KBM-7 (cell line): ENCODE measurements at places on chromosomes 4 and X.

DNA sequence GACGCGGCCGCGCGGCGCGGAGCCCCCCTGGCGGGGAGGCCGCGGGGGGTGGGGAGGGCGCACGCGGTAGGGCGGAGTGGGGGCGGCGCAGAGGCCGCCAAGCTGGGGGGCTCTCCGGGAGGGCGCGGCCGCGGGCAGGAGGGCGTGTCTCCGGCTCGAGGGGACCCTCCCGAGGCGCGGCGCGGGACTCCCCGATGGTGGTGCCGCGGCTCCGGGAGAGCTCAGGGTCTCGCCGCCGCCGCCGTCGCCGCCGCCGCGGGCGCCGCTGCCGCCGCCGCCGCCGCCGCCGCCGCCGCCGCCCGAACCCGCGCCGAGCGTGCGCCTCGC, 165 bp upstream of the PTCHD1 start:
- DNase-seq, result no peak

DNA sequence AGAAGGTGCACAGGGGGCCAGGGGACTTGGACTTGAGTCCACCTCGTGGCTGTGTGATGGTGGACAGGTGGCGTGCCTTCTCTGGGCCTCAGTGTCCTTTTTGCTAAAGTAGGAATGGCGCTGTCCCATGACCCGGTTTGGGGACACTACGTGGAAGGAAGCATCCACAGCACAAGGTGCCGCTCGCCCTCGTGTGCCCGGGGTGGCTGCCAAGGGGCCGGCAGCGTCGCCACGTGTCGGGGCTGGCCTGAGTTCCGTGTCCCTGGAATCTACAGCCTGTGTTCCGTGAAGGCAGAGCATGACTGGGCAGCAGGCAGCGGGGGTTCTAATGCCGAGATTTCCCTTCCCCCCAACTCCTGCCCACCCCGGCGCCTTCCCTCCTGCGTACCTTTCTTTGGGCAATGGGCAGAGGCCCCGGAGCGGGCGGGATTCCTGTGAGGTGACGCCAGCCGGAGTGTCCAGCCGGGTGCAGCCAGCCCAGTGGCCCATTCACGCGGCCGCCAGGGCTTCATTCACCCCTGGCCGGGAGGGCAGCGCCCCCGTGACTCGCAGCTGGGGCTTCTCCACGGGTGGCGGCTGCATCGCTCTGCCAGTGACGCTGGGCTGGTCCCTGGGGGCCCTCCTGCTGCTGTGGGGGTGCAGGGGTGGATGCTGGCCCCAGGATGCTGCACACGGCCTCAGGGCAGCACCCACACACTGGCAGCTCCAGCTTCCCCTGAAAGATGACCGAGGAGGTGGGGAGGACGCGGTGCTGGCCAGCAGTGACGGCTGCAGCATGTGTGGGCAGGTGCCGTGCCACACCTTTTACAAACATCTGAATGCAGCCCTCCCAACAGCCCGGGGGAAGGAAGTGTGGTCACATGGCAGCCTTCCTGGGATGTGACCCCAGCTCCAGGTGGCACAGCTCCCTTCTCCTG, 21.2 kb downstream of the DOK7 start:
- DNase-seq, result no peak

- no peak for DNase-seq
These were observed 21.1 kb downstream of the HTRA3 start for GRCh38 chr4:8290701-8290970.

DNA sequence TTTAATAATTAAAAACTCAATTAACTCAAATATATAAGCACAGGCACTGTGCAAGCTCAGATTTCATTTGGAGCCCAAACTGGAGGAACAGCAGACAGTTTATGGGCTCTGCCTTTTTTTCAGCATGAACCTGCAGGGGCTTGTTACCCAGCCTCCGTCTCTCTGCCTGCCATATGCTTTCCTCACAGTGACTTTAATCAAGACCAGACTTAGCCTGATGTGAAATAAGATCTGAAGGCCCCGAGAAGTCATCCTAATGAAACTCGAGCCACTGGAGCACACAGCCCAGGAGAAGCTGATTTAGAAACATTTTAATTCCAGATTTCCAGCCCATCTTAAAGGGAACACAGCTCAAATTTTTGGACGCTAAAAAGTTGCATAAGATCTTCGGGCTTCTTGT, 55.6 kb downstream of the SPATA18 start:
- DNase-seq, result no peak

GRCh38 chr4:88059766-88060165, 52.3 kb downstream of the PKD2 start:
- no peak for DNase-seq

DNA sequence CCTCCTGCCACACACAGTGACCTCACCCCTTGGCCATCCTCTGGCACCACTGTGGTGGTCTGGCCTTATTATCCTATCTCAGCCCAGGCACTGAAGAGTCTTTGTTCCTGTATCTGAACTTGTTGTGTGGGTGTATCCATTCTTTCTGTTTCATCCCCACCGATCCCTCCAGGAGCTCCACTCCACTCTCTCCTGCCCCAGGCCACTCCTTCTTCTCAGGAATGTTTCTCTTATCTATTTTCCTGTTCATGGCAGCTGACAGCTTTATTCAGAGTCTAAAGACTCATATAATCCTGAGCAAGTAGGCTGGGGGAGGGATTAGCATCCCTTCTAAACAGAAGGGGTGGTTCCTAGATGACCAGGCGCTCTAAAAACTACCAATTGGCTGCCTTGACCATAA, 150.0 kb downstream of the ANAPC10 start:
- DNase-seq, result no peak

GRCh38 chr4:139247241-139247640, 32.8 kb downstream of the MGARP start:
- no peak for DNase-seq

DNA sequence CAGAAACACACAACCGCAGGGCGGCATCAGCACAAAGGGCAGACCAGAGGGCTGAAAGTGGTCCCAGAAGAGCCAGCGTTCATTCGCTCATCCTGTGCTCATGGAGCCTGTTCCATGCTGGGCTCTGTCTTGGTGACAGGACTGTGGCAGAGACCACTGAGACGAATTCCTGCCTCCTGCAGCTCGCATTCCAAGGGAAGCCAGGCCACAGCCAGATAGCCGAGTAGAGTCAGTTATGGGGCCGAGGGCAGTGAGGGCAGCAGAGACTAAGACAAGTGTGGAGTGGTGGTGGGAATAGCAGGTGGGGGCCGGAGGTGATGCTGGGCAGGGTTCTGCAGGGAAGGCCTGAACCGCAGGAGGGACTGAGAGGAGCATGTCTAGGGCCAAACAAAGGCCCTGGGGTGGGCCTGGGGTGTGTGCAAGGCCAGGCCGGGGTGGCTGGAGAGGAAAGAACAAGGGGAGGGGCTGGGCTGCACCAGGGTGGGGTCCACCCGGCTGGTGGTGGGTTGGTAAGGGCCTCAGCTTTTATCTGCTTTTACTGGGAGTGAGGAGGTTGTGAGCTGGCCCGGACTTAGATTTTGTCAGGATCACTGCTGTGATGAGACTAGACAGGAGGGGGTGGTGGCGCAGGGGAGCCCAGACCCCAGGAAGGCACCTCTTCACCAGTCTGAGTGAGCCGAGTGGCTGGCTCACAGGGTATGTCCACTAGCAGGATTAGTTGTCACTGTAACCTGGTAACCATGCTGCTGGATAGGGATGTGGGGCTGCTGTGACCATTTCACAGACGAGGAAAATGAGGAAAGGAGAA, 6.3 kb downstream of the PSAPL1 start:
- DNase-seq, result no peak

DNA sequence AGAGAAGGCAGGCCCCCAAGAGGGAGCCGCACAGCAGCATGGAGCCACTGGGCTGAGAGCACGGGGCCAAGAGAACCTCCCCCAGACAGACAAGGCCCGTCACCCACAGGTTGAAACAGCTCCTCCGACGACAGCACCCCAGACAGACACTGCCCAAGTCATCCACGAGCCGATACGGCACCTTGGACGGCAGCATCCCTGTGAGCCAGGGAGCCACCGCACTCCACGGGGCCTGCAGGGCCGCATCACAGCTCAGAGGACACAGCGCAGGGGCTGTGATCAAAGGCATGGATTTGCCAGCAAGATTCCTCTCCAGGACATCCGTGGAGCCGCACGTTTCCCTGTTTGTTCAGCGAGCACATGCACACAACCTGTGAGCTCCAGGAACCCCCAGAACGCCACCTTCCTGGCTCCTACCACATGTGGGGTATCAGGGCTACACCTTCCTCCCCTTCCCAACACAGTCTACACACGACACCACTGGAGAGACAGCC, 3.9 kb downstream of the CTBP1 start:
- no peak for DNase-seq

GRCh38 chr4:2484993-2485392, 16.1 kb downstream of the RNF4 start:
- DNase-seq, result peak; percentile 93

GRCh38 chr4:66767442-66767841, 777.9 kb downstream of the CENPC start:
- no peak for DNase-seq

GRCh38 chr4:92615049-92615448, 311.3 kb downstream of the GRID2 start:
- DNase-seq, result no peak

DNA sequence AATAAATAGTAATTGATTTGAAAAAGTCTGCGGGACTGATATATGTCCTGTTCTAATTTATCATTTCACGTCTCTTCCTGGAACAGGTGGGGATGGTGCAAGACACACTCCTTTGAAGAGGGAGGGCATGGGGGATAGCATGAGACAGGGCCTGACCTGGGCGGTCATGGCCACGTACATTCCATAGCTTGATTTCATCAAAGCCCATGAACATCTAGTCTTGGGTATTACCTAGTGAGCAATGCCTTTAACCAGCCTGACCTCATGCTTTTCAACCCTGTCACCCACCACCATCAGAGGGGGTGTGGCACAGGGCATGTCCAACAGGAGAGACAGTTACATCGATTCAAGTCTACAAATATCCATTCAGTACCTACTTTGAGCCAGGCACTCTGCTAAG, 52.3 kb upstream of the HOPX start:
- DNase-seq, result no peak

- no peak for DNase-seq
These were observed 277.1 kb upstream of the DIAPH2 start for GRCh38 chrX:96407501-96407900.

DNA sequence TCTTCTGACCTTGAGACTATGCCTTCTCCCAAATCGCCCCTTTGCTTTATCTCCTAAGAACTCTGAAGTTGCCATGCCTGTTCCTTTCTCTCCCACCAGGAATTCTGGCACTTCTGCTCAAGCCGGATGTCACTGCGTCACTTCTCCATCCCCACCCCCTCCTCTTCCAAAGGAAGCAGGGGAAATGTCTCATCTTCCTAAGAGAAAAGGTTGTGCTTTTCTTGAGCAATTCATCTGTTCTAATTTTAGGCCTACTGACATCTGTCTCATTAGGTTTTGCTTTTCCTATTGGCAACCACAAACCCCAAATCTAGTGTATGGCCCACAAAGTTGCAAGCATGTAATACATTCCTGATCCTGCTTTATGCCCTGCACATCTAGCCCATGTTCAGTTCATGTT, 163.1 kb upstream of the PLAC1 start:
- peak; percentile 47 for DNase-seq

DNA sequence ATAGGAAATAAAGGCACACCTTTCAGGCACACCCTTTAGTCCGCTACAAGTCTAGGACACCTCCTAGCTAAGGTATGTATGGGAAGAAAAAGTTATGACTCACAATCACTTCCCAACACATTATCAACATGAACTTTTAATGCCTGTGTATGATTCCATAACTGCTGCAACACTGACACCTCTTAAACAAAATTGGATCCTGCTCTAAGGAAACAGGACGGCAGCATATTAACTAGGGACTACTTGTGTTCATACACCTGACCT, 2.4 kb upstream of the PPP3CA start:
- no peak for DNase-seq
